ENCODE measurements at places on chromosomes 5 and 9. TPM values are rescaled to one million over a fixed set of nuclear protein-coding genes. Genes with fewer than 3 reads are reported as not detected.

FRMPD1 gene
- not detected for polyA plus RNA-seq

FAM153A gene
- polyA plus RNA-seq: not detected

DNA sequence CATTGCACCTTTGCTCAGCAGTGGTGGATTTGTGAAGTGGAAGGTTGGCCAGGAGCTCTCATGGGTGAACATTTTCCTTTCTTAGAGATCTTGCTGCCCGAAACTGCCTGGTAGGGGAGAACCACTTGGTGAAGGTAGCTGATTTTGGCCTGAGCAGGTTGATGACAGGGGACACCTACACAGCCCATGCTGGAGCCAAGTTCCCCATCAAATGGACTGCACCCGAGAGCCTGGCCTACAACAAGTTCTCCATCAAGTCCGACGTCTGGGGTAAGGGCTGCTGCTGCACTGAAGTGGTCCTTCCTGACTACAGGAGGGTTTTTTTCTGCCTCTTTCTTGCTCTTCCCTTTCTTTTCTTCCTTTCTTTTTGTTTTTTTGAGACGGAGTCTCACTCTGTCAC lies 21.8 kb downstream of the QRFP start:
- no peak for DNase-seq

DNA sequence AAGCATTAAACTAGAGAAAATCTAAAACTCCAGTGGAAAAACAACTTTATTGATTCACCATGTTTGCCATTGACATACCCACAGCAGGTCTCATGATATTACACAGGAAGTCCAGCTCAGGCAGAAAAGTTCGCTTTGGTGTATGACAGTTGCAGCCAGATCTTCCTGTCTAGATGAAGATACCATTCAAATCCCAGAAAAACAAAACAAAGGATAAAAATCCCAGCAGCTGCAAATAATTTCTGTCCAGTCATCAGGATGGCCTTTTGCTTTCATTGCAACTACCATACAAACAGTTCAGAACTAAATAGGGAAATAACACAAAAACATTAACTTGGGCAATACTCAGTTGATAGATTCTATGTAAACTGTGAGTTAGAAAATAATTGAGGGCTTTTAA lies 136.0 kb upstream of the NREP start:
- no peak for DNase-seq

DNA sequence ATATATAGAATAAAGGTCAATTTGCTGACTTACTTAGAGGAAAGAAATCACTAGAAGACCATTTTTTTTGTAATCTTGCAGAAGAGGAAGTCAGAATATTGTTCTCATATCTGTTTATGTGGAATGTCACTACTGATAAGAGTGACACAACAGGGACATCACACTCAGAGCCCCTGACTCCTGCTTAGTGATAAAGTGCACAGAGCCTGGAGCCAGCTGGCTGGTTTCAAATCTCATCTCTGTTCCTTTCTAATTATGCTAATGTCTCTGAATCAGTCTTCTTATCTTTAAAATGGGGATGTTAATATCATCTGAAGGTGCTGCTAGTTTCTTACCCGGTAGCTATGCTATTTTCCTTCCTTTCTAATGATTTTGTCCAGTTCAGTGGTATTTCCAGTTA lies 58.6 kb upstream of the LIFR start:
- no peak for DNase-seq

DNA sequence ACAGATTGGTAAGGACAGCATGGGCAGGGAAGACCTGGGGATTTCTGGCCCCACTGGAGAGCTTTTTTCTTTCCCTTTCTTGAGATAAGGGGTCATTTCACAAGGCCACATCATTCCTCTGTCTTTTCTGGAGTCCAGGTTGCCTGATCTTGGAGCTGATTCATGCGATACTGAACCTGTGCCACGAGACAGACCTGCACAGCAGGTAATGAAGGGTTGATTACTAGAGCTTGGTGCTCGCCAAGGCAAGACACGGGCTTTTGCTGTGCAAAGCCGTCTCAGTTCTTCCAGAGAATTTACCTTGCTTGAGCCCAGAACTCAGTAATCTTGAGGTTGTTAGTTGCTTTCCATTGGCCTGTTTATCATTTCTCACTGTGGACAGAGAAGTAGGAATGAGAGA lies 39.2 kb downstream of the NUP188 start:
- no peak for DNase-seq

DNA sequence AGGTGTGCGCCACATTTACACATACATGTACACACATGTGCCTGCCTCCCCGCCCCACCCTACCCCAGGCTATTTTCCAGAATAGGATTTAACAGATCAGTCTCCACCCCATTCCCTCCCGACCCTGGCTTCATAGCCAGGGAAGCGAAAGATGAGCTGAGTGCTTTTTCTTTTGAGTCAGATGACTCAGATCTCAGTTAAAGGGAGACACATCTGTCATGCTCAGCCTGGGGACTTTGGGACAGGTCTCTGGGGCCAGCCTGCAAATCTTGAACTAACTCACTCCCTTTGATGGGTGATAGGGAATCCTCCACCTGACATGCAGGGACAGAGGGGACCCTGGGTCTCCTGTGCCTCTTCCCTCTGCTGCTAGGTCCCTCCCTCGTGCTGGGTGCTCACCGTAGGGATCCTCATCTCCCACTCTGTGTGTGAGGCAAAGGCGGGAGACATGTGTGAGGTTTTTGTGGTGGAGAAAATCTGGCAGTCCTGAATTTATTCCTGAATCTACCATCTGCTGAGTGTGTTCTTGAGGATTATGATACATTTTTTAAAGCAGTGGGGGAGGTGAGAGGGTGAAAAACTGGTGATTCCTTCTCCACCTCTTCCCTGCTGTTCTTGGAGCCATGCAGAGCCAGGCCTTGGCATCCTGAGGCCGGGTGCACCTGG lies 37.7 kb downstream of the NEUROG1 start:
- DNase-seq: no peak

GRCh38 chr5:174571662-174572397 lies 152.6 kb upstream of the MSX2 start:
- DNase-seq: peak; percentile 98

- DNase-seq: no peak
These were observed 268.2 kb downstream of the SH3GL2 start for GRCh38 chr9:17846948-17847655.

- no peak for DNase-seq
These were observed 111.9 kb upstream of the TNFAIP8 start for GRCh38 chr5:119243888-119244287.

All from fibroblast of lung (primary cell).